NCI-H187 (cell line): ENCODE measurements at places on chromosomes 3 and 15.

- no peak for DNase-seq
These were observed 20.4 kb downstream of the ACSBG1 start for GRCh38 chr15:78213956-78214355.

DNA sequence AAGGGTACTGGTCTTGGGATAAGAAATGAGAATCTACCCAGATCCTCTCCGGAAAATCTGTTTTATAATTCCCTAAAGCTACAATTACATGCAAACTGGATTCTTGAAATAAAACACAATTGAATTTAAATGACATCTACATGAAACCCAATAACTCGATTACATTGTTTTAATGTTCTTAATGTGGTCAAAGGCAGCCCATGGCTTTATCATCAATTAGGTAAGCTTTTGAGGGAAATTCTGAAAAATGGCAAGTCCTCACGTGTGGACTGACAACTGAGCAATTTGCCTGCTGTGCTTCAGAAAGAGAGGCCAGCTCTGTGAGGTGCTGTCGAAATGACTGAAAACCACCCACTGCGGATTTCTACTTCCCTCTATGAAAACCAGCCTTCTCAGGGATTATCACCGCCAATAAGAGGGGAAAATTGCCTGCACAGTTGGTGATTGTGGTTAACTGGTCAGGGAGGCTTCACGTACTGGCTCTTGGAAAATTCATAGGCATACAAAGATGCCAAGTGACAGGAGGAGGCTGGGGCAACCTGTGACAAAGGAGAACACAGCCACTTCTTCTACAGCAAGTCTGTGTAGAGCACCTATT, 200.8 kb upstream of the SLCO3A1 start:
- DNase-seq, result no peak

GRCh38 chr3:71189480-71189879, 394.0 kb downstream of the FOXP1 start:
- no peak for DNase-seq

GRCh38 chr15:65906396-65906795, 37.1 kb downstream of the RAB11A start:
- no peak for DNase-seq

DNA sequence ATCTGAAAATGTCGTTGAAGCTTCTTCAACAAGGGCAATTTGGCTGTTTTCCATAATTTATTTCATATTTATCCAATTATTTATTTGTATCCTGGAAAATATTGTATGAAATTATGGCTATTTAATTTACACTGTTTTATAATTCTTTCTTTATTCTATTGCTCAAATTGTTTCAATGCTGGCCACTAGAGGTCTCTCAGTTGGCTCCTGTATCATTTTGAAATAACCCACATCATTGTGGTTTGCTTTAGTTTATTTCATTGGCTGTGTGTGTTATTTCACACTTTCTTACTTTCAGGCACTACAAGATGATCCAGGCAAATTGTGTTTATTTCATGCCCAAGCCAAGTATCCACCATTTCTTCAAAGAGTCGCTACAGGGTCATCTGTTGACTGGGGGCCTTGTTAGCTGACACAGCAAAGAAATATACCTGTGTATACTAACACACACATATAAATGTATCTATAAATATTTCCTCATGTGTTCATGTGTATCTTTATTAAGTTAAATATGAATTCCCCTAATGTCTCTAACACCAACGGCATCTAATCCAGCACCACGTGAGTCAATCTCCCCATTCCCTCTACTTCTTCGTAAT, 86.2 kb downstream of the NPAP1 start:
- no peak for DNase-seq

DNA sequence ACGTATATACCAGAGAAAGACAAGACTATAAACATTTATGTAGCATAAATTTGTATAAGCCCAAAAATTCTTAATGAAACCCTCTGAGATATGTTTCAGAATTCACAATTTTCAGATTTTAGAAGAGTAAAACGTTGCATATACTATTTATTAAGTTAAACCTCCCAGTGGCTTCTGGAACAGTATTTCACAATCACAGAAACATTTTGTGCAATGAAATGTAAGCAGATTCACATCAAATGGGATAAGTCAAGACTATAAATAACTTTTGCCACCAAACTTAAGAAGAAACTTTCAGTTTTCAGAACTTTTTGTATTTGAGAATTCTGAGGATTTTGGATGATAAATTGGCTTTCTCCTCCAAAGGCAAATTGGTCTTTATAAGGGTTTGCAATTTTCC, 9.2 kb downstream of the SLTM start:
- DNase-seq, result no peak
